ENCODE measurements at places on chromosomes 4 and X. TPM values are rescaled to one million over a fixed set of nuclear protein-coding genes. Genes with fewer than 3 reads are reported as not detected.

The APLN gene
- 5.6 TPM for total RNA-seq

The CTAG2 gene
- not detected for total RNA-seq

The IL15 gene
- total RNA-seq, result 5.1 TPM

- DNase-seq, result no peak
Measured at GRCh38 chr4:82784681-82785610, 13.7 kb downstream of the SCD5 start.

GRCh38 chr4:158652920-158653319 is 18.8 kb downstream of the C4orf46 start:
- DNase-seq, result no peak

DNA sequence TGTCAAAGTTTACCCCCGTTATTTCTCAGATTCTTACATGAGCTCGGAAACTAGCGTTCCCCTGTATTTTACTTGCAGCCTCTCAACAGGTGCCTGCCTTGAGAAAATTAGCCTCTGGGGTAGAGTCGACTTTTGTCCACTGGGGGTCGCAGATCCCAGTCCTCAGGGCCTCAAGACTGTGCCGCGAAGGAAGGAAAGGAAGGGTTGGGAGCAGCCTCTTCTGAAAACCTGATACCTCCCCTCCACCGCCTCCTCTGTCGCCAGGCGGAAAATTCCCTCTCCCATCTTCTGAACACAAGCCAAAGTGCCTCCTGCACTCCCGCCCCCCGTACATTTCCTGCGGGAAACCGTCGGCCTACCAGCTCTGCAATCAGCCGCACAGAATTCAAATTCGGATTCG is 44.4 kb upstream of the TMSB15B start:
- DNase-seq, result no peak

- DNase-seq, result no peak
Measured at GRCh38 chr4:187256897-187257296, 533.2 kb upstream of the FAT1 start.

- no peak for DNase-seq
Measured at GRCh38 chr4:1014291-1015167, 3.1 kb downstream of the FGFRL1 start.
